Activated T-helper 1 cell treated with anti-CD3 and anti-CD28 coated beads, Interleukin-12 subunit alpha, Interleukin-12 subunit beta, Interleukin-2, Interleukin-4 antibody, amounts not matched to agents 30 ng/mL and 10 ng/mL and 1 ng/mL, durations not matched to agents 14 hours and 24 hours and 36 hours (primary cell): ENCODE measurements at places on chromosomes 6 and 20. TPM values are rescaled to one million over a fixed set of nuclear protein-coding genes. Genes with fewer than 3 reads are reported as not detected.

Gene OLIG3
- not detected in 2 replicates for total RNA-seq

Gene PRDM13
- total RNA-seq: 0.15 TPM in 1 of 2 replicates, not detected in the other

Gene MYH7B
- 0.20 and 0.44 TPM in 2 replicates for total RNA-seq

Gene TSPO2
- not detected in 2 replicates for total RNA-seq

Gene SLC22A7
- total RNA-seq: not detected in 2 replicates

Gene PLG
- total RNA-seq: 0.24 and 0.60 TPM in 2 replicates

Gene BCAS1
- not detected in 2 replicates for total RNA-seq
